ENCODE measurements at places on chromosomes 16 and 17. TPM values are rescaled to one million over a fixed set of nuclear protein-coding genes. Genes with fewer than 3 reads are reported as not detected.

The MAF gene
- total RNA-seq: 36.7 TPM

The ABCA9 gene
- not detected for total RNA-seq

The IRX5 gene
- total RNA-seq: not detected

GRCh38 chr16:9503251-9503984, 412.0 kb downstream of the HAPSTR1 start:
- no peaks in the 10 kb centered on the region for H3K4me1 ChIP-seq
- H3K27me3 ChIP-seq: no peaks in the 10 kb centered on the region
- H3K27ac ChIP-seq: no peak overlapping the region
- H3K36me3 ChIP-seq: no peaks in the 10 kb centered on the region
- no peak for DNase-seq

GRCh38 chr17:33696102-33696501, 403.0 kb upstream of the ASIC2 start:
- no peaks in the 10 kb centered on the region for H3K27me3 ChIP-seq
- H3K4me1 ChIP-seq: no peaks in the 10 kb centered on the region
- no peak overlapping the region for H3K27ac ChIP-seq
- H3K4me3 ChIP-seq: no peak overlapping the region
- H3K36me3 ChIP-seq: no peaks in the 10 kb centered on the region

- H3K27ac ChIP-seq: no peak overlapping the region
- H3K36me3 ChIP-seq: peaks cover 14% of the 10 kb centered on the region
- no peaks in the 10 kb centered on the region for H3K27me3 ChIP-seq
- H3K4me3 ChIP-seq: no peak overlapping the region
- no peaks in the 10 kb centered on the region for H3K4me1 ChIP-seq
Observed at GRCh38 chr17:69254187-69254586, 25.6 kb upstream of the ABCA10 start.
